ENCODE measurements at places on chromosomes 5 and 9. TPM values are rescaled to one million over a fixed set of nuclear protein-coding genes. Genes with fewer than 3 reads are reported as not detected.

N4BP3 gene
- total RNA-seq, result 1.5 TPM

TMEM174 gene
- not detected for total RNA-seq

CLIC3 gene
- total RNA-seq, result 8.5 TPM

GABRA6 gene
- total RNA-seq, result not detected

GRCh38 chr5:135212361-135213026 is 178.5 kb upstream of the PITX1 start:
- DNase-seq, result no peak

DNA sequence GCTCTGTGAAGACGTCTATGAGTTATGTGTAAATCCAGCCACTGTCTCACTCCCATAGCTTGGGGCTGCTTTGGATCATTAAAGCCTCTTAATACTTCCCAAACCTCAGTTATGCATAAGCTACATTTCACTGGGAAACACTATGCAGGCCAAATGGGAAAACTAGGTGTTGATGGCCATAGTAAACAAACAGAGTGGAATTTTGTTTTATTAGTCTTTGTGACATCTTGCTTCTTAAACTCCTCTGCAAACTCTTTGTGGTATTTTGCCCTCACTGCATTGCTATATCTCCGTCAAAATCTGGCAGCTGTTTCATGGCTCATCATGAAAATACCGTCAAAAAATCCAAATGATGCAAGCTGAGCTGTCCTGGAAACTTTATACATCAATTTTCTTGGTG is 167.2 kb upstream of the HMHB1 start:
- no peak for DNase-seq

GRCh38 chr9:129309041-129309430 is 131.0 kb upstream of the IER5L start:
- no peak for DNase-seq

- DNase-seq, result no peak
These were observed 8.9 kb upstream of the NKD2 start for GRCh38 chr5:999724-1000123.

DNA sequence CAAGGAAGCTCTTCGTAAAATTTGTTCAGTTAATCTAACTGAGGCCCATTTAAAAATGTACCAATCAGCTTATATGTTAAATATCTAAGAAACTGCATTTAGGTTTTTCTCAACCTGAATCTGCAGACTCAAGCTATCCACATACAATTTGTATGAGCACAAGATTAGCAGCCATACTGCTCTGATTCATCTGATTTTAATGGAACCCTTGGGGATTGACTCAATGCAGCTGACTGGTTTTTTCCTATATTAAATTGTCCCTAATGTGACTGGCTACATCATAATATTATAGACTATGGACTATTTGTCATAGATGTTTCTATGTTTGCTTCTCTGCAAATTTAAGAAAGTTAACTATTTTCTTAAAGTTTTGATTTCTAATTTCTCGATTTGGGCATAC is 451.0 kb upstream of the TUSC1 start:
- no peak for DNase-seq

- no peak for DNase-seq
These were observed 72.7 kb upstream of the IER5L start for GRCh38 chr9:129250786-129251185.

DNA sequence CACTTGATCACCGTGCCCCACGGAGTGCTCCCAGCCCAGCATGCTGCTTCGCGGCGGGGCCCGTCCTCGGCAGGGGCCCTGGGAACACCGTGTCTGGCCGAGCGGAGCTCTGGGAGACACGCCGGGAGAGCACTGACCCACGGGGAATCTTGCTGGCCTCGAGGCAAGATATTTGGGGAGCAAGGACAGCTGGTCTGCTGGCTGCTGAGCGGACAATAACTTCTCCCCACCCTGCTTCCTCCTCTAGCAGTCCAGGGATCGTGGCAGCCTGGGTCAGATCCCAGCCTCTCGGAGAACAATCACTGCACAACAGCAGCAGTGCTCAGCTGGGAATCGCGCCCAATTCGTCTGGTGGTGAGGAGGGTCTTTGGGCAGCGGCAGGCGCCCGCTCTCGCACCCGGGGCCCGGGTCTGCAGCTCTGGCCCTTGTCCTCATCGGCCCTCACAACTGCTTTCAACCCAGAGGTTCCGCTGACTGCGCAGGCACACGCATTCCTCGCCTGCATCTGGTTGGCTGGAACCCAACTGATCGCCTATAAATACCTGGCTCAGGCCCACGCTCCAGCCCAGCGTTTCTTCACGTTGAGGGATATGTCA is 43.4 kb downstream of the DBH start:
- peak; percentile 43 for DNase-seq

- DNase-seq, result no peak
These were observed 40.0 kb downstream of the PTGES start for GRCh38 chr9:129712634-129713401.

Measured in left cardiac atrium (tissue), 4 donors.